ENCODE measurements at places on chromosomes 11 and 22.

DNA sequence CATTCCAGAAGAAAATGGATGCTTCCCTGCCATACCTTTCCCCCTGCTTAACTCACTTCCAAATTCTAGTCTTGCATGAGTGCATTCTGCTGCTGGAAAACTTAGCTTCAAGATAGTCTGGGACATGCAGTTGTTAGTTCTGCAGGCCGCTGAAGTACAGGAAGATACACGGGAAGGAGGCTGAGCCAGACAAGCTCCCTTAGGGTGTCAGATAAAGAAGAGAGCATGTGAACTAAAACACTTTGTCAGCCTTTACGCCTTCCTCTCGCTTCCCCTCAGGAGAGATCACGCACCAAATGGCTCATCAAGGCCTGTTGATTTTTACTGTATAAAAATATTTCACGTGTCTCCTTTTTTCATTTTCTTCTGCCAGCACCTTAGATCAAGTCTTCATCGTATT is 420.7 kb downstream of the INSC start:
- no peak for DNase-seq

- DNase-seq = no peak
Observed at GRCh38 chr22:48772286-48772907, 1055.3 kb downstream of the BRD1 start.

DNA sequence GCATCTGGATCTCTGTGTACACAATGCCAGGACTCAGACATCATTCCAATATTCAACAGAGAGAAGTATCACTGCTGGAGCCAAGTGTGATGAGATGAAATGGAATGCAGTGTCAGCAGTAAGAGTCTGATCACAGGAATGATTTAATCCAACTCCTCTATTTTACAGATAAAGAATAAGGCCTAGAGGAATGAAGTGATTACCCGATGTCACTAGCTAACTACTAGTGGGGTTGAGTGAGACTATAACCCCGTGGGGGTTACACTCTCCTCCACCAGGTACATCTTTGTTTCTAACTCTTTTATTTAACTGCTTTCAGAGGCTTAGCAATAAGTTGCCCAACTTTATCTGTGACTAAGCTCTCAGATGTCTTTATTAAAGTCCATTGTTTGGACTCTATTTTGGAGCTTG is 94.2 kb upstream of the FAT3 start:
- no peak for DNase-seq

- DNase-seq = no peak
Observed at GRCh38 chr11:131537748-131538147, 167.3 kb downstream of the NTM start.

DNA sequence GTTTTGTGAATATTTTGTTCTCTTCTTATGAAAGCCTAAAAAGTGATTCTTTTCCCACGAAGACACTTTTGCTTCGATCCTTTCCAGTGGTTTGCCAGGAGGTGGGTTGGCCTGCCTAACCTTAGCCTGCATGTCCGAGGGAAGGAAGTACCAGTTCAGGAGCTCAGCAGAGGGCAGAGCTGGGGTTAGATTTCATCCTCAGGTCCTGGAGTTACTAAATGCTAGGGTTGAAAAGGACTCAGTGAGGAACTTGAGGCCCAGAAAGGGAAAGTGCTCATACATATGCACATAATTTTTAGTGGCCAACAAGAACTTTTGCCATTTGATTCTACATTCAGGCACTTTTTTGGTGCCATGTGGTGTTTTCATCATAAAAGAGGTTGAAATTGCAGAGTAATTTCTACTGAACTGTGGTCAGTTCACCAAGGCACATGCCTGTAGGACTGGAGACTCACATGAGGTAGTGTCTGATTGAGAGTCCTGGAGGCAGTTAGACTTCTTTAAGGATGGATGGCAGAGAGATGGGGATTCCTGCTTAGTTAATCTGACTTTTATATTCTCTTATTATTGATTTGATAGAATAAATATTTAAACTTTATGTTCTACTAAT is 36.7 kb downstream of the NCAM1 start:
- DNase-seq = no peak

GRCh38 chr22:19703869-19704268 is 10.4 kb upstream of the SEPTIN5 start:
- no peak for DNase-seq
